ENCODE measurements at places on chromosomes 1 and 21.

- no peak for DNase-seq
These were observed 15.7 kb downstream of the POU3F1 start for GRCh38 chr1:38030596-38031512.

DNA sequence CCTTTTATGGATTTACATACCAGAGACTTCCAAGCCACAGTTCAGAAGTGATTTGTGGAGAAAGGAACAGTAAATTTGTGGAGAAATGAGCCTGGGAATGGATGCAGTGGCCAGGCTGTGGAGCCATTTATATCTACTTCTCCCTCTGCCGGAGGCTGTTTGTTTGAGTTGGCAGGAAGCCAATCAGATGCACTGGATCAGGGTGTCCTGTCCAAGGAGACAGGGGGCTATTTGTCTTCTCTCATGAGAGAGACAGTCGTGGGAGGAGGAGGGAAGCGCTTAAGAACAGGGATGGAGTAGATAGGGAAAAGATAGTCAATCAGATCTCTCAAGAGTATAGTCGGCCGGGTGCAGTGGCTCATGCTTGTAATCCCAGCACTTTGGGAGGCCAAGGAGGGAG lies 2.8 kb upstream of the HAPLN2 start:
- no peak for DNase-seq

DNA sequence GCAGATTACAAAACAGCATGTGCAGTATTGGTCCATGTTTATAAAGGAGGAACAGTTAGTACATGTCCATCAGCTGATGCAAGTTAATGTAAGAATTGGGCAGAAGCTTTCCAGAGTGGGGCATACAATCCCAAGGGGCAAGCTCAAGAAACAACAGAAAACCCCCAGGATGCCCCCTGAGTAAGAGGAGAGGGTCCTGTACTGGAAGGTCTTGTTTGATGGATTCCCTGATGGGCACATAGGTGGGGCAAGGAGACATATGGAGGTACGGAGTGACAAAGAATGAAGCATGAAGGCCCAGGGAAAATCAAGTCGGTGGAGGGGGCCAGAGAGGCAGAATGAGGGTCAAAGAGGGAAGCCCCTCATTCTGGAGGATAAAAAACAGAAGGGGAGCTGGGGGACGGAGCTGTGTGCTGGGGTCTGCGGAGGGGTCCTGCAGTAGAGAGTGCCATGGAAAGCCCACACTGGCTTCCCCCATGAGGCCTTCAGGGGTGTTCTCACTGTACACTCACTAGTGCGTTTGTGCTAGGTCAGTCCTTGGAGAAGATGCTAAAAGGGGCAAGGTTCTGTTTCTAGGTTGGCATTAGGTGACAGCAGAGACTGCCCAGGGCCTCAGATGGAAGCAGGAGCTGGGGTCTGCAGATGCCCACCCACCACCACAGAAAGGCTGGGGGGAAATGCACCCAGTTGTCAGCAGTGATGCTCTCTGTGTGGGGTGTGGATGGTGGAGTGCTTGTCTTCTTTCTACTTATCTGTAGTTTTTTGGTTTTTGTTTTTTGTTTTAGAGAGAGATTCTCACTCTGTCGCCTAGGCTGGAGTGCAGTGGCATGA lies 12.5 kb upstream of the MATN1 start:
- DNase-seq, result no peak

GRCh38 chr1:203625628-203626019 lies 1.0 kb upstream of the ATP2B4 start:
- DNase-seq, result no peak

- DNase-seq, result no peak
These were observed 54.1 kb downstream of the CD2 start for GRCh38 chr1:116808200-116808847.

GRCh38 chr1:99675292-99675691 lies 29.4 kb downstream of the PALMD start:
- no peak for DNase-seq

- DNase-seq, result no peak
These were observed 812.7 kb downstream of the PLA2G4A start for GRCh38 chr1:187641463-187641862.

DNA sequence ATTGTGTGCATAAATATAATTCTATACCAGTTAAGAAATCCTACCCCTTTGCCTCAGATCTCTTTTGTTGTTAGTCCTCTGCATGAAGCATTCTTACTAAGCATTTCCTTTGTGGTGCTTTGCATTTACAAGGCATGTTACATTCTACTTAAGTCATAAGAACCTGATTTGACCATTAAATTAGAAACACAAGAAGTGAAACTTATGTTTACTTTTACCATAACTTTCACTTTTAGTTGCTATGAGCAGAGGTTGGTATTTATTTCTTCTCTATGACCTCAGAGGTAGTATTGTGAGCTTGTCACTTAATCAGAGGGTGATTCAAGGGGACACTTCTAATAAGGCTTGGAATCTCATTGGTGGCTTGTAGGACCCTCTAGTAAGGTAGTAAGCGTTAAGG lies 9.0 kb downstream of the FAM20B start:
- peak; percentile 10 for DNase-seq

- DNase-seq, result no peak
These were observed 169.9 kb upstream of the PALMD start for GRCh38 chr1:99476058-99476457.

DNA sequence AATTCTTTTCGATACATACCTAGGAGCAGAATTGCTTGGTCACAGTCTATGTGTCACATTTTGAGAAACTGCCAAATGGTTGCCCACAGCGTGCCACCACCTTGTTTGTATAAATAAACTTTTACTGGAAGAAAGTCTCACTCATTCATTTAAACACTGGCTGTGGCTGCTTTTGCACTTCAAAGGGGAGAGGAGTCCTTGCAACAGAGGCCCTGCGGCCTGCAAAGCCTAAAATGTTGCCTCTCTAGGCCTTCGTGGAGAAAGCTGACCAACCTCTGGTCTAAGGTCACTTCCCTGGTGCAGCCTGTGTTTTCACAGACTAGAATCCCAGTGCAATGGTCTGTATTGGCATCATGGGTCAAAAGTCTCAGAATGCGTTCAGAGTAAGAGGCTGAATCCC lies 8.3 kb downstream of the RIPK4 start:
- no peak for DNase-seq

GRCh38 chr1:208988811-208989222 lies 594.7 kb upstream of the CAMK1G start:
- DNase-seq, result no peak

- no peak for DNase-seq
These were observed 12.4 kb downstream of the LMOD1 start for GRCh38 chr1:201933840-201934430.

- no peak for DNase-seq
These were observed 111.9 kb upstream of the L1TD1 start for GRCh38 chr1:62082456-62083363.

DNA sequence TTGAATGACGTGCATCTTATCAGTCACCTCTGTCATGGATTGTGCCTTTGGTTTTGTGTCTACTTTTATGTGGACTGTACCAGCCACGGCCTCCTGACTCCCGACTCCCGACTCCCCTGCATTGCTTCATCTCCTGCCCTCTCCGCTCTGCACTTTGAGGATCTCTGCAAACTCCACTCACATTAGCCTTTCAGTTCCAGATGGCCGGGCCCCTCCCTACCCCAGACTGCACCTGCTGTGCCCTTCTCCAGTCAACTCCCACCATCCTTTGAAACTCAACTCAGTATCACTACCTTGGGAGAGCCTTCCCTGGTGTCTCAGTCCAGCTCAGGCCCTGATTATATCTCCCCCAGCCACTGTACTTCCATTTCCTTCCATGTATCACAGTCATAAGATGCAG lies 71.4 kb downstream of the MDM4 start:
- DNase-seq, result no peak

DNA sequence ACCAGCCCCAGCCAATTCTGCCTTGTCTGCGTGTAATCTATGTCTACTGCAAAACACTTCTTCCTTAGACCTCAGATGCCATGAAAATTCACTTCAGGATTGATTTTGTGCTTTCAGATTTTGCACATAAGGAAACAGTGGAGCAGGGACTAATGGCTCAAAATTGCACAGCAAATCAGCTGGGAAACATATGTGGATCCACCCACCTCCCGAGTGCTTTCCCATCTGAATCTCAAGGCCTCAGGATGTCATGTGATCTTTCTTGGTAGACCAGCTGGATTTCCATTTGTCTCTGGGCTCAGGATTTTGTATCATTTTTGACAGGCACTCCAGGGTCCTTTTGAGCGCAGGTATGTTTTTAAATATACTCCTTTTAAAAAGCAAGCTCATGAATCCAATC lies 158.6 kb downstream of the MIS18A start:
- DNase-seq, result no peak

- no peak for DNase-seq
These were observed 20.5 kb downstream of the RNF220 start for GRCh38 chr1:44425341-44426082.

GRCh38 chr1:228987286-228987685 lies 252.0 kb downstream of the RHOU start:
- no peak for DNase-seq

- DNase-seq, result no peak
These were observed 1.5 kb downstream of the F13B start for GRCh38 chr1:197065559-197065958.

DNA sequence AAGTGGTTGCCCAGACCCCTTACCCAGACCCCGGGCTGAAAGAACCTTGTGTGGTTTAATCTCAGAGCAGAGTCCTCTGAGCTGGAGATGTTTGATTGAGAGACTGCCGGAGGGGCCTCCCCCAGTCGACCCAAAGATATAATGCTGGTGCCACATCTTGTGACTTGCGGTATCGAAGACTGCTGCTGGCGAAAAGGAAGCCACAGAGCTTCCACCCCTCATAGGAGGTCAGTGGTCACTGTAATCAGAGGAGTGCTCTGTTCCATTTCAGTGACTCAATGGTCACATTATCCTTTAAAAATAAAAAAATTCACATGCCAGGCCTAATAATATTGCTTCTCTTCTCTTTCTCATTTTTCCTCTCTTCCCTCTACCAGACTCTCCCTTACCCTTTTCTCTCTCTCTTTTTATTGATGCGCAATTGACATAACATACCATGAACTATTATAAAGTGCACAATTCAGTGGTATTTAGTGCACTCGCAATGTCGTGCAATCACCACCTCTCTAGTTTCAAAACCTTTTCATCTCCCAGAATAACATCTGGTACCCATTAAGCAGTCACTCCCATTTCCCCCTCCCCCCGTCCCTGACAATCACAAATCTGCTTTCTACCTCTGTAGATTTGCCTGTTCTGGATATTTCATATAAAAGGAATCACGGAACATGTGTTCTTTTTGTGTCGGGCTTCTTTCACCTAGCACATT lies 52.6 kb upstream of the LYST start:
- no peak for DNase-seq

GRCh38 chr1:231068762-231069161 lies 28.7 kb upstream of the FAM89A start:
- DNase-seq, result no peak

GRCh38 chr1:183806125-183806524 lies 1.2 kb downstream of the RGL1 start:
- no peak for DNase-seq

GRCh38 chr1:67664048-67664447 lies 21.0 kb upstream of the GADD45A start:
- DNase-seq, result no peak

DNA sequence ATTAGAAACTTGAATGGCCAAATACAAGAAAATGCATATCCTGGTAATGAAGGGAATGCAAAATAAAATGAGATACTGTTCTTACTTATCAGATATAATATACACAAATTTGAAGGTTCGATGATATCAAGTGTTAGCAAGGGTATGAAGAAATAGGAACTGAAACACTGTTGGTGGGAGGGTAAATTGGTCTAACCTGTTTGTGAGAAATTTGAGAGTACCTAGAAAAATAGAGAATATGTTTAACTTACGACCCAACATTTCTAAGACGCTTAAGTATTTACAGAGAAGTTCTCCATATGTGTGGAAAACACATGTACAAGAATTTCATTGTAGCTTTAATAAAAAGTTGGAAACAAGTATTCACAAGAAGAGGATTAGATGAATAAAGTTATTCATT lies 25.9 kb downstream of the ATG4C start:
- DNase-seq, result no peak

- DNase-seq, result no peak
These were observed 47.4 kb upstream of the DOCK7 start for GRCh38 chr1:62735491-62736171.

DNA sequence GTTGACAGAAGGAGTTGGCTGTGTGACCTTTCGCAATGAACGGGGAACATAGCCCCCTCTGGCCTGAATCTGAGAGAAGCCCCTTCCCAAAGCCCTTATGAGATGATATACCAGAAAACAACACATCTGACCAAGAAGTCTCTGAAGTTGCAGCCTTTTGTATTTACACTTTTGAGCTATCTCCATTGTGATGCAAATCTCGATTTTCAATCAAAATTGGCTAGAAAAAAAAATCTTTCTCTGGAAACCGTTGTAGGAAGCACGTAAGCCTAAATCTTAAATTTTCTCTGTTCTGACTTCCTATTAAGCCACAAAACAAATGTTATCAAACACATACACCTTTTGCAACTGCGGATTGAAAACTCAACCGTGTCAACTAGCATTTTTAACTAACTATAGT lies 71.4 kb upstream of the OLIG2 start:
- DNase-seq, result no peak

DNA sequence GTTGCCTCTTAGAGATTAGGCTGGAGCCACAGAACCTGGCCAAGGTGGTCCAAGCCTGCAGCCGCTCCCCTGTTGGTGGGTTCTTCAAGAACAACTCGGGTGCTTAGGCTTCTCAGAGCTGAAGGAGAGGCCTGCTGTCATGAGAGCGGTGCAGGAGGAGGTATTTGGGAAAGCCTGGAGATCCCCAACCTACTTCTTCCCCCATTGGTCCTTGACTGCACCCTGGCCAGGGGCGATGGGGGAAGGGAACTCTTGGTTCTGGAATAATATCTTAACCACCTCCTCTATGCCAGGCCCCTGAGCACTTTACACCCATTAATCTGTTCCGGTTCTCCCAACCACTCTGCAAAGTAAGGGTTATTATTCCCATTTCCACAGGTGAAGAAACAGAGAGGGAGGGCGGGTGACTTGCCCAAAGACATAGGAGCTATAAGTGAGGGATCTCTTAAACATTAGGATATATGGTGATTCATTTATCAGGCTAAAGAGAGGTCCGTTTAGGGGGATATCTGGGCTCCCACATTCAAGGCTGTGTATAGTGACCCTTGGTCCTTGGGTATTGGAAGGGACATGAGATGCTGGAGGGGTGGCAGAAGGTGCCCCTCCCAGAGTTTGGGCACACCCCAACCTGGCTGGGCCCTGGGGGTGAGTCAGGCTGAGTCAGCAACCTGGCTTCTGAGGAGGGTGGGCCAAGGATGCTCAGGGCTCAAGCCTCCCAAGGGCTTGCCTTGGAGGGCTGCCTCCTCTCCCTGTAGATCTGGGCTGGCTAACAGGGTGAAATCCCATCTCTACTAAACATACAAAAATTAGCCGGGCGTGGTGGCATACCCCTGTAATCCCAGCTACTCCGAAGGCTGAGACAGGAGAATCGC lies 5.2 kb downstream of the TRNP1 start:
- DNase-seq, result no peak

GRCh38 chr1:27402349-27402754 lies 9.9 kb downstream of the GPR3 start:
- DNase-seq, result no peak
